Left ventricle myocardium superior (tissue), 1 donor: ENCODE measurements at places on chromosomes 5 and 9. TPM values are rescaled to one million over a fixed set of nuclear protein-coding genes. Genes with fewer than 3 reads are reported as not detected.

DNA sequence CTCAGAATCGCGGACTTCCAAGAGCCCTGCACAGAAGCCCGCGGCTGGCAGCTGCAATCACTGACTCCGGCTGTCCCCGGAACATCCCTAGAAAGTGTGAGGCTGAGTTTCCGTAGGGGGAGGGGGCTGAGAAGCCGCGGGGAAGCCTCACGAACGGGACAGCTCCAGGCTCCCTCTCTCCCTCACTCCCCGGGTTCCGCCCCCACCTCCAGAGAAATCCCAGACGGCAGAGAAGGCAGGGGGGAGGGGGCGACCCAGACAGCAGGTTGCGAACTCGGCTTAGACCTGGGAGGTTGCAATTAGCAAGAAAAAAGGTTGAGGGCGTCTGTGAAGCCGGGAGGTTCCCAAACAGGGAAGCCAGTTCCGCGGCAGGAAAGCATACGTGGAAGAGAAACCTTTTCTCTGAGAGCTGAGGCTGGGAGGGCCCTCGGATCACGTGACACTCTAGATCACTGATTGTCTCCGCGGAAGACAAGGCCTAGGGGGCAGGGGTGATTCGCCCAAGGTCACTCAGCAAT, 73.8 kb upstream of the CPLX2 start:
- DNase-seq, result no peak

GRCh38 chr9:71025728-71026127, 95.7 kb downstream of the TRPM3 start:
- no peak for DNase-seq

GRCh38 chr5:27906481-27906880, 868.1 kb upstream of the CDH9 start:
- no peak for DNase-seq

DNA sequence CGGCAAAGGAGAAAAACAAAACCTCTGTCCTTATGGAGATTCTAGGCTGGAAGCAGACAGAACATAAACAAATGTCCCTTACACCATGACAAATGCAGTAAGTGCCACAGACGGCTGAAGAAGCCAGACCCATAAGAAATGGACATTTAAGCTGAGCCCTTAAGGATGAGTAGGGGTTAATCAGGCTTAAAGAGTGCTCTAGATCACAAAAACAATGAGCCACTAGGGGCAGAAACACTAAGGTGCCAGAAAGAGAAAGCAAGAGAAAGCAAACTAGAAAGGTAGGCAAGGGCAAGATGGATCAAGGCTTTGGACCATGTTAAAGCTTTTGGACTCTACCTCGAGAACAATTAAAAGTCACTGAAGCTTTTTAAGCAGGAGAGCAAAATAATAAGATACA, 326.9 kb upstream of the WWC1 start:
- DNase-seq, result no peak

DNA sequence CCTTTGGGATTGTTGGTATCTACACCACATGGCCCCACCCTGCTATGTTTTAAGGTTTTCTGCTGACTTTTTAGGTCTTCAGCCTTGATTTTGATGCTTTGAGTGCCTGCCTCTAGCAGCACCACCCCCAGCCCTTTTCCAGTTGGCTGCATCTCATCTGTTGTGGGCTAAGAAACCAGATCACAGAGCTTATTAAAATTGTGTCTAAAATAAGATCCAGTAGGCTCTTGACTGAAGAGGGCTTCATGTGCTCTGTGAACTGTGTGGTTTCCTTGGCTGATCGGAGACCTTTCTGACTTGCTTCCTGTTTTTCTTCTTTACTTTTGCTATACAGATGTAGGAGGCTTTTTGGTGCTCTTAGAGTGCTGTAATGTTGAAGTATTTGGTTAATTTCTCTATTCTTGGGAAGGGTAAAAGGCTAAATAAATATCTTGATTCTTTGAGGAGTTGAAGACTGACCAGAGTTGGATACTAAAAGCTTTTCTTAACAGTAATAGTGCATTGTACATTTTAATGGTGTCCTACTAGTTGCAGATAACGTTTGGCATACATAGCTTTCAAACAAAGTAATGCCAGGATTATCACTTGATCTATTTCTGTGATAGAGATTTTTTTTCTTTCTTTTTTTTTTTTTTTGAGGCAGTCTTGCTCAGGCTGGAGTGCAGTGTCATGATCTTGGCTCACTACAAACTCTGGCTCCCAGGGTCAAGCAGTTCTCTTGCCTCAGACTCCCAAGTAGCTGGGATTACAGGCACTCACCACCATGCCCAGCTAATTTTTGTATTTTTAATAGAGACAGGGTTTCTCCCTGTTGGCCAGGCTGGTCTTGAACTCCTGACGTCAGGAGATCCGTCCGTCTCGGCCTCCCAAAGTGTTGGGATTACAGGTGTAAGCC, 4.5 kb downstream of the UBE2D2 start:
- no peak for DNase-seq

GRCh38 chr5:132756542-132756941, 9.3 kb downstream of the CCNI2 start:
- no peak for DNase-seq

GRCh38 chr9:107685901-107686300, 196.3 kb upstream of the KLF4 start:
- DNase-seq, result no peak

DNA sequence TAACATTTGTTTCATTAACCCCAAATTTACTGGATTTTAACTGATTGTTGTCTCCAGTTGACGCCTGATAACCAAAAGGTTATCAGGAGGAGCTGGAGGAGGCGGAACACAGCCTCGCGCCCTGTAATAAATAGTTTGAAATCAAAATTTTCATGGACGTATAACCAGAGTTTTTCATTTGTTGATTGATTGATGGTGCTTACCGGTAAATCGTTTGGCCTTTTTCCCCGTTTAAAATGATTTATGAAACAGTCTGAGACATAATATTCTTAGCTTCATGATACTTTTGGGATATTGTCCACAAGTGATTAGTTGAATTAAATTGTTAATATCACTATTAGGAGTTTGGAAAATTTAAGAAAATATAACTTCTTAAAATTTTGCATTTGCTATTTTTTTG, 1.7 kb downstream of the FOCAD start:
- no peak for DNase-seq

GRCh38 chr5:33114361-33114760, 326.4 kb upstream of the TARS1 start:
- DNase-seq, result no peak

DNA sequence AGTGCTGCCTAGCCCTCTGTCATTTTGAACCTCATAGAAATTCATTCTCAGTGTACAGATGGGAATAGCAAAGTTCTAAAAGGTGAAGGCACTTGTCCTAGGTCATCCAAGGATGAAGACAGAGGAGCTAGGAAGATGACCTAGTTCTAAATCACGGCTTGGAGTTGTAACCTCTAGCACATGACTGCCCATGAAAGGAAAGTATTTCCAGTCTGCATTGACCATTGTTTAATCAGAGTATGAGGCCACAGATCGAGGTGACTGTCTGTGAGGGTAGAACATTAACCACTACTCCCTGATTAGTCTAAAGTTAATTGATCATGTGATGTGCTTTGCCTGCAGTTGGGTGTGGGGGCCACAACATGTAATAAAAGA, 674 bp upstream of the TNFSF15 start:
- no peak for DNase-seq

EDIL3 gene
- 14.4 TPM for total RNA-seq

SIT1 gene
- 0.32 TPM for total RNA-seq

TEK gene
- 22.2 TPM for total RNA-seq

C9 gene
- total RNA-seq, result not detected
